ENCODE measurements at places on chromosomes 4 and X.

- no peak for DNase-seq
Measured at GRCh38 chr4:144709159-144709558, 63.2 kb downstream of the HHIP start.

DNA sequence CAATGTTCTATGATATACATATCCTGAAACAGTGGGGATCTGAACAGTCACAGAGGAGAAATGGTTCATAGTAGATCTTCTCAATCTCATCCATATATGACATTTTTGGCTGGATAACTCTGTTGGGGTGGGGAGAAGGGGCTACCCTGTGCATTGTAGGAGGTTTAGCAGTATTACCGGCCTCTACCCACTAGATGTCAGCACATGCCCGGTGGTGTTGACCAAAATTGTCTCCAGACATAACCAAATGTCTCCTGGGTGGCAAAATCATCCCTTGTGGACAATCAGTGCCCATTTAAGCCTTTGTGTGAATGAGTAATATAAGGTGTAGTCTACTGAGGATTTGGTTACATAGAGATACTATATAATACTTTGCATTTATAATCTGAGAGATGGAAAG lies 89.9 kb downstream of the PLS3 start:
- DNase-seq, result no peak

DNA sequence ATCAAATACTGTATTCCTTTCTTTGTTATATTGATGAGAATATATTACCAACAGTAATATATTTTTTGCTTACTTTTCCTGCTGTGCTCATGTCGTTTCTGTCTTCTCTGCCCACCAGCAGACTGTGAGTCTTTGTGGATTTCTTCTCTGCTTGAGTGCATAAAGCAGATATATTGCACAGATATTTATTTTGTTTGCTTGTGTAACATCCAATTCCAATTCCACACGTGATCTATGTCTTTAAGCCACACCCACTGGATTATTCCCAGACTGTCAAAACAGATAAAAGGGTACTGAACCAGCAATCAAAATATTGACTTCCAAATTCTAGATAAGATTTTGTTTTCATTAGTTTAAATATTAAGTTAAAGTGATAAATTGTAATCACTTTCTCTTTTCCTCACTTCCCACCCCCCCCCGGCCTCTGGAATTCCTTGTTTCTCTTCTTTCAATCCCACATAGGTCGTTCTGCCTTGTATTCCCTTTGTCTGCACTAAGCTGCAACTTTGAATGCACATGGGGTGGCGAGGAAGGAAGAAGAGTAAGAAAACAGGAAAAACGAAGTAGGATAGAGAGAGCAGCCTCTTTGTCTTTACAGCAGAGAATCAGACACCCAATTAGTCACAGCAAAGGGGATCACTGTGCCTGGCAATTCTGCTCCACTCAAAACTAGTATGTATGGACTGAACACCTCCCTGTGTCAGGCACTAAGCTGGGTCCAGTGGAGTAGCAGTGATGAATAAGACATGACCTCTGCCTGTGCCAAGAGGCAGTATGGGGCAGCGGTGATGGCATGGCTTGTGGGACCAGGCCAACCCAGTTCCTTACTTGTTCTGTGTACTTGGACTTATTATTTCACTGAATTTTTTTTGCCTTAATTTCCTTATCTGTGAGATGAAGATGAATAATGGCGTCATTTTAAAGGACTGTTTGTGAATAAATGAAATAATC lies at the start of gene ADH1B:
TSS of gene ADH1B (minus strand) at position 161 of the 951 bp plus-strand sequence. CDS start at position 91, 70 bp downstream.
- no peak for DNase-seq

- DNase-seq, result no peak
Measured at GRCh38 chr4:8847764-8848163, 23.9 kb downstream of the HMX1 start.

DNA sequence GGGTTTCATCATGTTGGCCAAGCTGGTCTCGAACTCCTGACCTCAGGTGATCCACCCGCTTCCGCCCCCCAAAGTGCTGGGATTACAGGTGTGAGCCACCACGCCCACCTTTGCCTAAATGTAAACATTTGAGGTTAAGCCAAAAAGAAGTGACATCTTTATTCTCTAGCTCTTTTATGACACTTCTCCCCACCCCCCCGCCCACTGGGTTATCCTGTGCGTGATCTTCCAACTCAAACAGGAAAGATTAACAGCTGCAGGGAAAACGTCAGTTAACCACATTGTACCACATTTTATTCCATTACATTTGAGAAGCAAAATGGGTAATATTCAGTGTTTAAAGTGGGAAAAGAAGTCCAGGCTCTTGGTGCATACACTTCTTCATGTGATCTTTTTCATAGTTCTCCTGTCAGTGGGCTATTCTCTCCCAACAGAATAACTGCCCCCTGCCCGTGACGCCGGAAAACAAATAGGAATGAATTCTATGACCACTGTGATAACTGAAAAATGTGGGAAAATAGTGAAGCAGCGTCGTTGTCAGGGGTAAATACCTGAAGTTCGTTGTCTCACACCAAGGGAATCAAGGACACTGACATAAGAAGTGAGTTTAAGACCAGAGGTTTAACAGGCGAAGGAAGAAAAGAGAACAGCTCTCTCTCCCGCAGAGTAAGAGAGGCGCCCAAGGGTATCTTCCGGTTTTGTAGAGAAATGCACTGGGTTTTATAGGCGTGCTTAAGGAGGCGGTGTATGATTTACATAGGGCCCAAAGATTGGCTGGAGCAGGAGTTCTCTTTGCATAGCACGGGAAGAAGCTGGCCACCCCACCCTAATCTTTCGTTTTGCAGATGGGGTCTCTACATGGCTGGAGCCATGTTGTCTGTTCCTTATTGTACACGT lies 9.7 kb upstream of the SRD5A3 start:
- no peak for DNase-seq

DNA sequence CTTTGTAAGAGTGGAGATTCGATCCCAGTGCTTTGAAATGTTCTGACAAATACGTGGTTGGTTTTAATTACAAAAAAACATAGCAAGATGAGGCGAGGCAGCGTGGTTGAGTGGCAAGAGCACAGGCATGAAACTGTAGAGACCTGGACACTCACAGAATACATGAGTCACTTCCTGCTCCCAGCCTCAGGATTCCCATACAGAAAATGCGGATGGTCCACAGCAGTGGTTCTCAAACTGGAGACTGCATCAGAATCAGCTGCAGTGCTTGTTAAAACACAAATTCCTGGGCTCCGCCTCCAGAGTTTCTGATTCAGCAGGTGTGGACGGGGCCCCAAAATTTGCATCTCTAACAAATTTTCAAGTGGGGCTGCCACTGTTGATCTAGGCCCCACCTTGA lies 10.1 kb downstream of the OTOP1 start:
- no peak for DNase-seq

DNA sequence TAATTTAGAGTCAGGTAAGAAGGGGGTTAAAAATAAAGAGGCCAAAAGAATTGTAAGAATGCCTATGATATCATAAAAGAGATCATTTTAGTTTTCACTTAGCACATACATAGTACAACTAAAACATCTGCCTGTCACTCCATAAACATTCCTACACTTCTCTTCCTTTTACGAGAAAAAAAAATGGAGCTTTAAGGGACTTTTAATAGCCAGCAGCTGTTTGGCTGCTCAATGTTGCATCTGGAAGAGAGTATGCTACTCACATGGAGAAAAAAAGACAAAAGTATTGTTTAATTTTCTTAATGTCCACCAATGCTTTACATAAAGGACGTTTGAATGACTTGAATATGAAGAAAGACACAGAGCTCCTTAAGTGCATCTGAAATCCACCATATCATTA lies 48.7 kb upstream of the TNIP3 start:
- no peak for DNase-seq

- no peak for DNase-seq
Measured at GRCh38 chr4:7929118-7929951, 10.3 kb downstream of the AFAP1 start.

DNA sequence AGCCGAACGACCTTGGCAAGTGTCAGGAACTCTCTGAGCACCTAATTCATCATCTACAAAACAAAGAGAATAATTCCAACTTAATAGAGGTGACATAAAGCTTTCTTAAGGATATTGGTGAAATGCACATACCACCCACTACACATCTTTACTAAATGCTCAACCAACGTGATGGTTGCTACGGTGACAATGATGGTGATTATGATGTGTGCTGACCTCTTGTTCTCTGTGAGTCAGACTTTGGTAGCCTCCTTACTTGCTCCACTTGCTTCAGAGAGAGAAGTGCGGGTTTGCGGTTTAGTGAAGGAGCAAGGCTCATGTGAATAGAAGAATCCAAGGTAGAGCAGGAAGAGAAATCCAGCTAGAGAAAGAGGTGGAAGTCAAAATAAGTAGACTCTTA lies 52.8 kb upstream of the CLNK start:
- DNase-seq, result no peak

DNA sequence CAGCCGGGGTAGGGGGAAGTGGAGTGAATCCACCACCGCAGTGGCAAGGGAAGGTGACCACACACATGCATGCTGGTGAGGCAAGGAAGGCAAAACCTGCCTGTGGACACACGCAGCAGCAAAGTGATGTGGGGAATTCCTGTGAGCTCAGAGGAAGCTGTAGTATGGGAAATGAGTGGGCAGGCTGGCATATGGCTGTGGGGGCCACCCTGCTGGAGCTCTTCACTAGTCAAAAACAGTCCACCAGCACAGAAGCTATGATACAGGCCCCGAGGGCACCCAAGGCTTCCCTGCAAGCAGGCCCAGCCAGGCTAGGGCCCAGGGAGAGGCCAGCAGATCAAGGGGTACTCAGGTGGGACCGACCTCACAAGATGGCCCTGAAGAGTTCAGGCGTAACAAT lies 239.1 kb downstream of the CHM start:
- no peak for DNase-seq

GRCh38 chr4:176432811-176433540 lies 113.2 kb downstream of the SPCS3 start:
- no peak for DNase-seq

GRCh38 chr4:14446311-14446710 lies 556.0 kb upstream of the CPEB2 start:
- DNase-seq, result no peak

GRCh38 chr4:105280338-105281123 lies 133.9 kb downstream of the TET2 start:
- DNase-seq, result no peak

DNA sequence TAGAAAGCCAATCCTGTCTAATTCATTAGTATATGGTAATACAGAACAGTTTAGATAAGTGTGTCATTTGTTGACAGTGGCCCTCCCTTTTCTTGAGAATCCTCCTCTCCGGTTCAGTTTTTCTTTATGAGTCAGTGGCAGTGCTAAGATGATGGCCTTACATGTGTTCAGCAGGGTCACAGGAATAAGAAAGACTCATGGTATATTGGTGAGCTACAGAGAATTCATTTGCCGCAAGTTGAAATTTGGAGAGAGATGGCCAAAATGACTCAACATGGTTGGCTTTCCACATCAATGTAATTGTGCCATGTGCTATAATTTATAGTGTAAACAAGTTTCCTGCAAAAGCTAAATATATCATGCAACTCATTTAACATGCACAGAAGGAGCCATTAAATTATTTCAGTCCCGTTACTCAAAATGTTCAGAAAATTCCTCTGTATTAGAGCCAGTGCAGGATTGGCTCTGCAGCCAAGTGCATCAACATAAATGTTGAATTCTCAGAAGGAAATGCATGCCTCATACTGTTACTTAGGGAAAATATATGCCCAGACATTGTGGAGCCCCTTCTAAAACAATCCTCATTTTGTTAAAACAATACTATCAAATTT lies 374.3 kb downstream of the AFF2 start:
- no peak for DNase-seq
